ENCODE measurements at places on chromosomes 7 and 10. TPM values are rescaled to one million over a fixed set of nuclear protein-coding genes. Genes with fewer than 3 reads are reported as not detected.

The CASP7 gene
- polyA plus RNA-seq = 31.7 TPM

- no peak for DNase-seq
- peaks cover 19% of the 10 kb centered on the region for H3K27me3 ChIP-seq
- no peak overlapping the region for H3K27ac ChIP-seq
- no peak overlapping the region for H3K4me3 ChIP-seq
- H3K36me3 ChIP-seq = no peaks in the 10 kb centered on the region
Measured at GRCh38 chr10:93577565-93577964, 11.1 kb downstream of the FFAR4 start.

DNA sequence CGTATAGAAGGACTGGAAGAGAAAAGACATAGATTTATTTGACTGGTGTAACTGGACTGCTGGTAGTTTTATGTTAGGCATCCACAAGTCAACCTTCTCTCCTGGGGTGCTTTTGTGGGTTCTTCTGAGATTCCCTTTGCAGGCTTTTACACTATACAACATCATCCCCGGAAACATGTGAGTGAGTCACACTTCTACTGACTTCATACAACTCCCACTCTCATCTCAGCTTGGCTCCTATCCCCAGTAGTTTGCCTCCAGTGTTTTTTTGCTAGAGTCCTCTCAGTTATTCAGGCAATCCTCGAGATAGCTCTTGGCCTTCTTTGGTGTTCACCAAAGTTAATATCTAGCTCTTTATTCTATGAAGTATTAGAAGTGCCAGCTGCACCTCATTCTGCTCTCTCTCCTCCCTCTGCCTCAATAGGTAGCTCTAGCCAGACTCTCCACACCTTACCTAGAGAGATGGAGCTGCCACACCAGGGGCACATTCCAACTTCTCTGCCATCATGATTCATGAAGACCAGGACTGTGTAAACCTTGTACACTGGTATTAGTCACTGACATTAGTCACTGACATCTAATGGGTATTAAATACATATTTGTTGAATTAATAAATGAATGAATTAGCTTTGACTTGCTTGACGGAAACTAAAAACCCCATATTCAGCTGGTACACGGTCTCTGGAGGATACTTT lies 281.9 kb downstream of the PPP1R3A start:
- no peak overlapping the region for H3K4me3 ChIP-seq
- no peaks in the 10 kb centered on the region for H3K27me3 ChIP-seq
- H3K36me3 ChIP-seq = no peaks in the 10 kb centered on the region

- DNase-seq = peak; percentile 43
- no peaks in the 10 kb centered on the region for H3K27me3 ChIP-seq
- H3K4me3 ChIP-seq = no peak overlapping the region
- no peak overlapping the region for H3K27ac ChIP-seq
Measured at GRCh38 chr7:31373337-31374289, 33.1 kb upstream of the NEUROD6 start.

DNA sequence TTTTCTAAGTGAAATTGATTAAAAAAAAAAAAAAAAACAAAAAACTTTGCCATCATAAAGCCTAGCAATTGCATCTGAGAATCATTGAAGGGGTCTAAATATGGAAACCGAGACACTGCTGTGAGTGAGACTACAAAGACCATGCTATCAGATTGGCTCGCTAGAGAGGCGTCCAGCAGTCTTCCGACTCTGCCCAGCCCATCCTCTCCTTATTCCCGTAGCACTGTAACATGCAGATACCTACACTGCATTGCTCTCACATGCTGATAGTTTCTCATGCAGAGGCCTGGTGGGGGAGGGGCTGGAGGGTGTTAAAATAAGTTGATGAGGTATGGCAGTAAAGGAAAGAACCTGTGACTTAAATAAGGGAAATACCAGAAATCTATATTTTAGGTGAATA lies 130.7 kb downstream of the NRF1 start:
- no peak for DNase-seq
- no peak overlapping the region for H3K4me3 ChIP-seq

DNA sequence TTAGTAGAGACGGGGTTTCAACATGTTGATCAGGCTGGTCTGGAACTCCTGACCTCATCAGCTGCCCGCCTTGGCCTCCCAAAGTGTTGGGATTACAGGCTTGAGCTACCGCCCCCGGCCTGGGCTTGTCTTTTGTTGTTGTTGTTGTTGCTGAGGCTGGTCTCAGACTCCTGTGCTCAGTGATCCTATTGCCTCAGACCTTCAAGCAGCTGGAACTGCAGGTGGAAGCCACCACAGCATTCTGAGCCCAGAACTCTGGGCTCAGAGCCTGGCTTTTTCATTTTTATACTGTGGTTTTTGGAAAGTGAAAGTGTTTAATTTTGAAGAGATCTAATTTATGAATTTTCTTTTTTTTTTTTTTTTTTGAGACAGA lies 16.2 kb upstream of the DNAJB6 start:
- no peak for DNase-seq
- H3K27ac ChIP-seq = no peak overlapping the region
- H3K36me3 ChIP-seq = no peaks in the 10 kb centered on the region
- no peak overlapping the region for H3K4me3 ChIP-seq

DNA sequence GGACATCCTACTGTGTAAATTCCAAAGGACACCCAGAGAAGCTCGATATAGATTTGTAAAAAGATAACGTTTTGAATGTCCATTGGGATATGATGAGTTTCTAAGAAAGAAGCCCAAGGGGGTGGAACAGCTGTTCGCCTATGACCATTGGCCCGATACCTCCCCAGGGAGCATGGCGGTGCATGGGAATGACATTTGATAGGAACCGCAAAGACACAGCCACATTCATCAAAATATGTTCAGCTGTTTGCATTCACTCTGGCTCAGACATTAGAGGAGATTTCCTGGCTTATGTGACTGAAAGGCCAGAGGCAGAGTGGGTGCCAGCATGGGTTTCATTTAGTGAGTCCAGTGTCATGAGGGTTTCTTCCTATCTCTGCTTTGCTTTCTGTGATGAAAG lies 56.0 kb upstream of the BAIAP2L1 start:
- DNase-seq = no peak
- H3K4me3 ChIP-seq = no peak overlapping the region
- no peak overlapping the region for H3K27ac ChIP-seq
- no peaks in the 10 kb centered on the region for H3K4me1 ChIP-seq
- no peaks in the 10 kb centered on the region for H3K36me3 ChIP-seq
- no peaks in the 10 kb centered on the region for H3K27me3 ChIP-seq

DNA sequence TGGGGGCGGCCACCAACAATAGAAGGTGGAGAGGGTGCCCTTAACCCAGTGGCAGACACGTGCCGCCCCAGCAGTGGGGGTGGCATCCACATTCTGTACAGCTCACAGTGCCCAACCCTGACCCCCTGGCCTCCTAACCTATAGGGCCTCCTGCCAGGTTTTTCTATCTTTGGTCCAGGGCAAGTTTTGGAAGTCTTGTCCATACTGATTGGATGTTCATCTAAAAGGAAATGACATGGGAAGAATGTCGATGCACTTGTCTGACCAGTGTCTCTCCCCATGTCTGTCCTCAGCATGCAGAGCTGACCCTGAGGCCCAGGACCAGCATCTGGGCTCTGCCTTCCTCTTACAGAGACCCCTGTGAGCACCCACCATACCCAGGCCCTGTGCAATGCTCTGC lies 32.3 kb upstream of the ANTXRL start:
- no peak overlapping the region for H3K27ac ChIP-seq
- H3K4me1 ChIP-seq = peaks cover 6% of the 10 kb centered on the region
- DNase-seq = no peak
- H3K4me3 ChIP-seq = no peak overlapping the region

The TSPAN33 gene
- polyA plus RNA-seq = 17.4 TPM

DNA sequence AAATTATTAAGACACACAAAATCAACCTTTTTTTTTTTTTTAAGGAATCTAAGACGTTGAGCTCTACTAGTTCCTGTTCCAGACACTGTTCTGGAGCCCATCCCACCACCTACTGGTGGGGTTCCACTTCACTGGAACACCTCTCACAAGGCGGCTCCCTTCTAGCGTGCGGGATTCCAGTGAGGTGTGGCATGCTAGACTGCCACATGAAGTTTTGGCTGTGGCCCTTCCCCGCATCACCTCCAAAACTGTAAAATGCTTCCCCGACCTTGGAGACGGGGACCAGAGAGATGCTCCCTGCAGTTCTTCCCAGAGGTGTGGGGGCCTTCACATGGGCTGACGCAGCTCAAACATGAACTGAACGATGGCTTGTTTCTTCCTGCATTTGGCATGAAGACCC lies 12.6 kb downstream of the FAM53B start:
- no peak for DNase-seq
- H3K4me1 ChIP-seq = peaks cover 81% of the 10 kb centered on the region
- no peak overlapping the region for H3K4me3 ChIP-seq

- no peak overlapping the region for H3K4me3 ChIP-seq
- H3K4me1 ChIP-seq = no peaks in the 10 kb centered on the region
- DNase-seq = no peak
- no peak overlapping the region for H3K27ac ChIP-seq
Measured at GRCh38 chr7:39936761-39937160, 13.3 kb upstream of the CDK13 start.

GRCh38 chr7:108158776-108159175 lies 28.6 kb upstream of the LAMB4 start:
- no peak overlapping the region for H3K27ac ChIP-seq
- DNase-seq = no peak
- H3K36me3 ChIP-seq = no peaks in the 10 kb centered on the region
- H3K27me3 ChIP-seq = no peaks in the 10 kb centered on the region

The MMP21 gene
- not detected for polyA plus RNA-seq

The AMZ1 gene
- polyA plus RNA-seq = not detected

GRCh38 chr10:46074196-46074946 lies 28.3 kb upstream of the MSMB start:
- DNase-seq = no peak
- H3K4me3 ChIP-seq = no peak overlapping the region
- H3K36me3 ChIP-seq = no peaks in the 10 kb centered on the region
- no peaks in the 10 kb centered on the region for H3K27me3 ChIP-seq
- no peaks in the 10 kb centered on the region for H3K4me1 ChIP-seq

GRCh38 chr7:157526913-157527634 lies 190.3 kb downstream of the DNAJB6 start:
- no peak for DNase-seq
- no peaks in the 10 kb centered on the region for H3K36me3 ChIP-seq
- no peak overlapping the region for H3K4me3 ChIP-seq
- H3K27ac ChIP-seq = no peak overlapping the region

DNA sequence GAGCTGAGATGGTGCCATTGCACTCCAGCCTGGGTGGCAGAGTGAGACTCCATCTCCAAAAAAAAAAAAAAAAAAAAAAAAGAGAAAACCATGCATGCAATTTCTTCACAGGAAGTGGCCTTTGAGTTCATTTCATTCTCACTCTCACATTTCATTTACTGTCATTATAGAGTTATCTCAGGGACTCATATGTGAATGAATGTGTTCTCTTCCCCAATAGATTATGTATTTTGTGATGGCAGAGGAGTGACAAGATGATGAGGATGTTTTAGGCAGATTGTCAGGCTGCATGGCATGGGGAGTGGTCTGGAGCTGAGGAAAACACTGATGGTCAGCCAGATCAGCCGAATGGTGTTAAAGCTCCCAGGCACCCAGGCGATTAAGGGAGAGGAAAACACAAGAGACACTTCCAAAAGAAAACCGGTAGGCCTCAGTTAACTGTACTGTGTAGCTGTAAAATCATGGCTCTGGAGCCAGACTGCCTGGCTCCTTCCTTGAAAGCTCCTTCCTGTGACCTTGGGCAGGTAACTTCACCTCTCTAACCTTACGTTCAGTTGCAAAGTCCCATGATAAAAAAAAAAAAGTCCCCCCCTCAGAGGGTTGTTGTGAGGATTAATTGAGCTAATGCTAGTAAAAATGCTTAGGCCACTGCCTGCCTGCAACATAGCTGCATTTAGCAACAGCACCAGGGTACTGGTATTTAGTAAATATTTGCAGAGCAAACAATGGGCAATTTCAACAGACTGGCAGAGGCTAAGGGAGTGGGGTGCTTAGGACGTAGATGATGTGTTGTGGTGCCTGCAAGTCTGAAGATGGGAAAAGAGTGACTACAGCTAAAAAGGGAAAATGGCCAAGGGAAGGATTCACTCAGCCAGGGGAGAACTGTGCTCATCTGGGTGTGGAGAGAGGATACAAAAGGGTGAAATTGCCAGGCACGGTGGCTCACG lies 6.9 kb downstream of the FRAT2 start:
- H3K4me3 ChIP-seq = no peak overlapping the region
- H3K4me1 ChIP-seq = peaks cover 75% of the 10 kb centered on the region
- DNase-seq = peak; percentile 40
- H3K27me3 ChIP-seq = no peaks in the 10 kb centered on the region
- peaks cover 12% of the 10 kb centered on the region for H3K36me3 ChIP-seq

- no peak overlapping the region for H3K27ac ChIP-seq
- H3K4me1 ChIP-seq = peaks cover 63% of the 10 kb centered on the region
- H3K4me3 ChIP-seq = no peak overlapping the region
- DNase-seq = no peak
- H3K36me3 ChIP-seq = no peaks in the 10 kb centered on the region
Measured at GRCh38 chr10:117537904-117538524, 4.5 kb upstream of the EMX2 start.

The CPA2 gene
- polyA plus RNA-seq = 62.8 TPM

DNA sequence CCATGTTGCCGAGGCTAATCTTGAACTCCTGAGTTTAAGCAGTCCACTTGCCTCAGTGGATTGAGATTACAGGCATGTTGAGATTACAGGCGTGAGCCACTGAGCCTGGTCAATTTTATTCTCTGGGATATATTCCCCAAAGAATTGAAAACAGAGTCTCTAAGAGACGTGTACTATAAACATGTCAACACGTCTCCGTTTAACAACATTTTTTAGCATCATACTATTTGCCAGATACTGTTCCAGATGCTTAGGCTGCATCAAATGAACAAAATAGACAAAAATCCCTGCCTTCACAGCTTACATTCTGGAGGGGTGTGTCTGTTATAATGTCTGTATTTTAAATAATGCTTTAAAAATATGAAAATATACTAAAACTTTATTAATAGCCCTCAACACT lies 54.1 kb upstream of the PRKG1 start:
- no peak overlapping the region for H3K4me3 ChIP-seq
- peaks cover 12% of the 10 kb centered on the region for H3K4me1 ChIP-seq
- H3K36me3 ChIP-seq = no peaks in the 10 kb centered on the region
- no peaks in the 10 kb centered on the region for H3K27me3 ChIP-seq
- no peak for DNase-seq

The TMEM225B gene
- polyA plus RNA-seq = 0.75 TPM

DNA sequence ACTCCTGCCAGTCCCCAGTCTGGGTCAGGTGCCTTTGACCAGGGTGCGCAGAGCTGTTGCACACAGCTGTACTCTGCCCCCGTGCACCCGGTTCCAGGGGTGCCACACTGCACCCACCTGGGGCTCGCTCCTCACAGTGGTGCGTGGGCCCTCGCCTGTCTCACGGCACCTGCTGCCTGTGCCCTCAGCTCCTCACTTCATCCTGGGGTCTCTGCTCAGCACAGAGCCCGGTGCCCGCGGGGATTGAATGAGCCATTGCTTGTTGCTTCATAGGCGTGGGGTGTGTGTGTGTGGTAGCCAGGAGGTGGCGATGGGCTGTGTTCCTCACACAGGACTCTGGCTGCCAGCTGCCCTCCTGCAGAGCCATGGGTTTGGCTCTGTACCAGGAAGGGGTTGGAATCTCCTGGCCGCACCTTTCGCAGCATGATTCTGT lies 18.5 kb downstream of the EIF3B start:
- H3K36me3 ChIP-seq = peaks cover 94% of the 10 kb centered on the region
- no peaks in the 10 kb centered on the region for H3K27me3 ChIP-seq
- no peak overlapping the region for H3K4me3 ChIP-seq
- H3K27ac ChIP-seq = no peak overlapping the region

GRCh38 chr10:108439397-108439796 lies 1274.9 kb upstream of the SORCS1 start:
- no peaks in the 10 kb centered on the region for H3K27me3 ChIP-seq
- H3K4me3 ChIP-seq = no peak overlapping the region
- H3K4me1 ChIP-seq = no peaks in the 10 kb centered on the region
- H3K27ac ChIP-seq = no peak overlapping the region
- no peak for DNase-seq

Measured in stomach (tissue), 19 donors.